Pulmonary artery endothelial cell (primary cell): ENCODE measurements at places on chromosomes 2 and 18.

DNA sequence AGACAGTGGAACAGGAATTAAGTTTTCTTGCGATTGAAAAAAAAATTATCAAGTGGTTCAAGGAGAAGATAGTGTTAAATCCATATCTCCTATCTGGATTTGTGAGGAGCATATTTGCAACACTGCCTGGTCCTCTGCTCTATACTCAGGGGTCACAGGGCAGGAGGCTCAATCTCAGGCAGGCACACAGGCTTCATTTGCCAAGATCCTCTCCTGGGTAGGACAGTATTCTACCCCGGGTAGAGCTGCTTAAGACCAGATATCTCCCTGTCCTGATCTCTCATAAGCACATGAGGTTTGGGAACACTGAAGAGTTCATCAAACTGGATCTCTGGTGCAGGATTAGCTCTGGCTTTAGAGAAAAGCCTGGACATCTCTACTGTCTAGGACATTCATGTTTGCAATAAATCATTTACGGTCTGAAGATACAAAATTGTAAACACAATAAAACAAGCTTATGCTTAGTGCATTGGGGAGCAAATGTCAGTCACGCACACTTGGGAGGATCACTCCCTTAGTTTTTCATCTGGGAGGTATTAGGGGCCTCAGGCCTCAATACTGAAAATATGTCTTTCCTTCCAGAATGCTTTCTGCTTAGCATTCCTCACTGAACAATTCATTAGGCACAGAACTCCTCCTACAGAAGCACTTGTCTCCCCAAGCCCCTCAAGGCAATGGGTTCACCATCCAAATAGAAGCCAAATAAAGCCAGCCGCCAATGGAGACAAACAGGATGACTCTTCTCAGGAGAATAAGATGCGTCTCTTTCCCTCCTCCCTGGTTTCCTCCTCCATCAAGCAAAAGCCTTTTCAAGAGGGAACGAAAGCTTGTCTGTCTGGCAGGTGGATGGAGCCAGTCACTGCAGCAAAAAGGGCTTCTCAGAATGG, 34.1 kb upstream of the LCLAT1 start:
- no peak for DNase-seq

DNA sequence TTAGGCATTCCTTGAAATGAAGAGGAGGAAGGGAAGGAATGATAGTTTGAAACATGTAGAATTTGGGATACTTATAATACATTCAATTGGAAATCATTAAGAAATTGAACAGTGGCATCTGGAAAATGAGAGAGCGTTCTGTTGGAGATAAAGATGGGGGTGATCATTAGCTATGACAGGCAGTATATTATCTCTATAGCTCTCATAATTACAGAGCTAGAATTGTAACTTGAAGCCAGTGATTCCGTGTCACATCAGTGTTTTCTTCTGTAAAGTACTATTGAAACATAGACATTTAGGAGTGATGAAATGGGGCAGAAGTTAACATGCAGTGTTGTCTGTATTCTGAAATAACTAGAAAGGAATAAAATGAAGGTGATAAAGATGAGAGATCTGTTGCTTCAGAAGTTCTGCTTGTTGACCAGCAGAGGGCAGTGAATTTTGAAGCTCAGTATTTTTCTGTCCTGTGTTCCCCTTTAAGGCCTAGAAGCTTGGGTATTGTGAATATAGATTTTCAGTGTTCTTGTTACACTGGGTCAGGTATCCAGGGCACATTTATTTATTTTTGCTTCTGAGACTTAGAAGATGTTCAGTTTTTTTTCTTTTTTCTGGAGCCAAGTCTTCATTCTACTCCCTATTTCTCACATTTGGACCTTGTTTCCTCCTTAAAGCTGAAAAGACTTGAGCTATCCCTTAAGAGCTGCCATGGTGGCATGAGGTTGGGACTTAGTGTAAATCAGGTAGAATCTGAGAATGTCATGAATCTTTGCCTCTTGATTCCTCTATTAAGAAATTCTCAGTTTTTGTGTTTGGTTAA, 157.4 kb downstream of the TAF4B start:
- peak; percentile 24 for DNase-seq

- no peak for DNase-seq
Observed at GRCh38 chr2:177535000-177535399, 142.4 kb downstream of the AGPS start.

DNA sequence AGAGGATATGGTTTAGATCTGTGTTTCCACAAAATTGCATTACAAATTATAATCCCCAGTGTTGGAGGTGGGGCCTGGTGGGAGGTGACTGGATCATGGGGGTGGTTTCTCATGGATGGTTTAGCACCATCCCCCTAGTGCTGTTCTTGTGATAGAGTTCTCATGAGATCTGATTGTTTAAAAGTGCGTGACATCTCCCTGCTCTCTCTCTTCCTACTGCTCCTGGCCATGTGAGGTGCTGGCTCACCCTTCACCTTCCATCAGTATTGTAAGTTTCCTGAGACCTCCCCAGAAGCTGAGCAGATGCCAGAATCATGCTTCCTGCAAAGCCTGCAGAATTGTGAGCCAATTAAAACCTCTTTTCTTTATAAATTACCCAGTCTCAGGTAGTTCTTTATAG, 33.1 kb downstream of the LHCGR start:
- no peak for DNase-seq

DNA sequence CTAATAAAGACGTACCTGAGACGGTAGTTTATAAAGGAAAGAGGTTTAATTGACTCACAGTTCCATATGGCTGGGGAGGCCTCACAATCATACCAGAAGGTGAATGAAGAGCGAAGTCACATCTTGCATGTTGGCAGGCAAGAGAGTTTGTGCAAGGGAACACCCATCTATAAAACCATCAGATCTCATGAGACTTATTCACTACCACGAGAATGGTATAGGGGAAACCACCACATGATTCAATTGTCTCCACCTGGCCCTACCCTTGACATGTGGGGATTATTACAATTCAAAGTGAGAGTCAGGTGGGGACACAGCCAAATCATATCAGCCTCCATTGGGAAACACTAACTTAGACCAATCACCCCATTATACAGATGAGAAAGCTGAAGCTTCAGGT, 81.4 kb downstream of the SKA1 start:
- DNase-seq = no peak

DNA sequence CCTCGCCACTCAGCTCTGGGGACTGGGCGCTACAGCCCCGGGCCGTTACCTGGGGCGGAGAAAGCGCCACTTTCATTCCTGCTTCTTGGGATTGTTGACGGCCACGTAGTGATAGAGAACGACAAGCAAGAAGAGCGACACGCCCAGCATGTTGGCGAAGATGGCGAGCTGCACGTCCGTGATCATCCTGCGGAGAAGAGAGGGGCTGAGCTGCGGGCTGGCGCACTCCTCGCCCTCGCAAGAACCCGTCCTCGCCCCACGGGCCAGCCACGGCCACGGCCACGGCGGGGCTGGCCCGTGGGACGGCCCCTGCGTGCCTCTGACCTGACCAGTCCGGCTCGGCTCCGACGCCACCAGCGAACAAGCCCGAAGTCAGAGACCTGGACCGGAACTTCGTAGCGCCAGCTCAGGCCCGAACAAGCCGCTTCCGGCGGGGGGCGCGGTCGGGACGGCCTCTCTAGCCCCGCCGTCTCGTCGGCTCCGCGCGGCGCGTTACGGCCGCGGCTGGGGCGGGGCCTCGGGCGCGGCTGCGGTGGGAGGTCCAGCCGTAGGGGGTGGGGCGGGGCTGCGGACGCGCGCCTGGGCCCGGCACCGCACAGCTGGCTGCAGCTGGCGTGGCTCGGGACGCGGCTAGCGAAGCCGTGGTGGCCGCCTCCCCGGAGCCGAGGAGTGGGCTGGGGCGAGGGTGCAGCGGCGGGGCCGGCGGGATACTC, at the start of gene OST4:
OST4 (minus strand) TSS at position 378 of the 713 bp plus-strand sequence.
- DNase-seq = peak; percentile 67

GRCh38 chr18:10315522-10315921, 138.9 kb upstream of the APCDD1 start:
- no peak for DNase-seq

GRCh38 chr2:30293303-30293921, 62.1 kb downstream of the LBH start:
- no peak for DNase-seq

DNA sequence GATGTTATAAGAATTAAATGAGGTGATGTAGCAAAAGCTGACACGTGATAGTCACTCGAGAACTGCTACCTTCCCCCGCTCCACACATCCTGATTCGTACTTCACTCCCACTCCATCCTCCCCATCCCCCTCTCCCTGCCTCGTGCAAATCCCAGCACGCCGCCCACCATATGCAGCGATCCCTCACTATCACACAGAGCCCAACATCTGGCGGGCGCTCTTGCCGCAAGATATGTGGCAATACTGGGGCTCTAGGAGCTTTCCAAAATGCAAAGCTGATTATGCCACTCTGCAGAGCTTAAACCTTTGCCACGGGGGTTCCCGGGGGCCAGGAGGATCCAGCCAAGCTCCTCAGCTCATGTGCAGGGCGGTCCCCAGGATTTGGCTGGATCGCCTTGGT, 37.4 kb downstream of the DNMT3A start:
- DNase-seq = no peak

DNA sequence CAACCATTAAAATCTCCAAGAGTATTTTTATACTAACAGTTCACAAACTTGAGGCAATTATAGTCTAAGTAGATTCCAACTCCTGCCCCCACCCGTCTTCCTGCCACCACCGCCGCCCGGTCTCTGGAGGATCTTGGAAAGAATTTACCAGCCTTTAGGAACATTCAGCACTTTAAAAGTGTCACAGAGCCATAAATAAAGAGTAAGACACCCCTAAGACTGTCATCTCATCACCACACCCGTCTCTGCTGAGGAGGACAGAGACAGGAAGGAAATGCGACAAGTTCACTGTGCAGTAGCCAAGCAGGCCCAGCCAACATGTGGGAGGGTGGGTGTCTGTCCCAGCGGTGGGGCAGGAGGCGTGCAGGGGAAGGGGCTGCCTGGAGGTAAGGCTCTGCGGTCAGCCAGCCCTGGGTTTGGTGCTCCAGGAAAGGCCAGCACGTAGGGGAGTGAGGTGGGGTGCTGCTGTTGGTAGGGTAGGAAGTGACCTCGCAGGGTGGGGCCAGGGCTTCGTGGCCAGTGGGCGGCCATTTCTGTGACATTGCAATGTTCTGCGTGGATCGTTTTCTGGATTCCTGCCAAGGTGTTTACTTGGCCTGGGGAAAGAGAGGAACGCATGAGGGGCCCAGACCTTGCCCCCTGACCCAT, 111.6 kb downstream of the FAM210A start:
- no peak for DNase-seq

GRCh38 chr2:191321861-191322662, 76.9 kb downstream of the MYO1B start:
- DNase-seq = no peak

GRCh38 chr2:9975805-9976447, 24.4 kb downstream of the GRHL1 start:
- DNase-seq = peak; percentile 89

GRCh38 chr18:31321719-31322118, 3.8 kb downstream of the DSG1 start:
- no peak for DNase-seq

DNA sequence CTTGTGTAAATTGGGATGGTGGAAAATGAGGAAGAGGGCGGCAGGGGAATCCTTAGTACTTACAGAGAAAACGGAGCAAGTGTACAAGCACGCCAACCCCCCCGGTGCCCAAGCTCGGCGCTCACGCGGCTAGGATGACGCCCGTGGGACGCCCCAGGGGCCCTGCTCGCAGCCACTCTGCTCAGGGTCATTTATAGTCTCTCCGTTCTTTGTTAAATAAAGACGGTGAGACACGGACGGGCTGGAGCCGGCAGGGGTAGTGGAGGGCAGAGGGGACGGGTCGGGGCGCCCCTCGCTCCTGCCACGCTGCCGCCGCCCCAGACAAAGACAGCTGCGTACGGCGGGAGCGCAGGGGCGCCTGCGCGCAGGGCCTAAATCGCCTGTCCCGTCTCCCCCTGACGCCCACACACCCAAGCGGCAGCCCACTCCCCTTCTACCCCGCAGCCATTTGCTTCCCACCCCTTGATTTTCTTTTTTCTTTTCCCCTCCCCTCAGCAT, 37.8 kb downstream of the PCBP1 start:
- no peak for DNase-seq

- no peak for DNase-seq
Observed at GRCh38 chr2:119197529-119198239, 25.9 kb upstream of the STEAP3 start.

DNA sequence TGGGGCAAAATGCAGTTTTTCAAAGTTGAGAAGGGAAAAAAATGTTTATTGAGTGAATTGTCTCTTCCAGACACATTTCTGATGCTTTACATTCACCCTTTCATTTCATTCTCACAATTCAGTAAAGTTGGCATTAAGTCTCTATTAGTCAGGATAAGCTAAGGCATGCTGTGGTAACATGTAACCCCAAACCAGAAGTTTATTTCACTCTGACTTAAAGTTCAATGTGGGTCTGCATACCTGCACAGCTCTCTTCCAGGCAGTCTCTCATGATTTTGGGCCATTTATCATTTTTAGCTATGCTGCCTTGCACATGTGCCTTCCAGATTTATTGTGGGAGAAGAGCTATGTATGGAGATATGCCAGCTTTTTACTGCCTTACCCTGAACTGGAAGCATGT, 48.0 kb downstream of the DDX18 start:
- DNase-seq = no peak

- DNase-seq = no peak
Observed at GRCh38 chr2:235908826-235909225, 259.4 kb downstream of the GBX2 start.

DNA sequence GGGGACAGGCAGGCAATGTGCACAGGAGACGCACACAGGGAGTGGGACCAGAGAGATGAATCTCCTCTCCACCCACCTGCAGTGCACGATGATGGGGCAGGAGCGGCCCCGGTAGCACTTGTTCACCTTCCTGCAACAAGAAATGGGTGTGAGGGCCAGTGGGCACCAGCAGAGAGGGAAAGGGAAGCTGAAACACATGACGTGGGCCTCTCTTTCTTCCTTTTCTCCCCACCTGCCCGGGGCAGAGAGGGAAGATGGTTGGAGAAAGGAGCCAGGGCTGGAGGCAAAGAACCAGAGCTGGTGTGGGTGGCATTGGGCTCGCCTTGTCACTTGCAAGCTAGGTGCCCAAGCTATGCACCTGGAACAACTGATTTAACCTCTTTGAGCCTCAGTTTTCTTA, 12.2 kb downstream of the DNAJB2 start:
- no peak for DNase-seq

- DNase-seq = peak; percentile 29
Observed at GRCh38 chr2:162261032-162261945, 18.0 kb upstream of the FAP start.

DNA sequence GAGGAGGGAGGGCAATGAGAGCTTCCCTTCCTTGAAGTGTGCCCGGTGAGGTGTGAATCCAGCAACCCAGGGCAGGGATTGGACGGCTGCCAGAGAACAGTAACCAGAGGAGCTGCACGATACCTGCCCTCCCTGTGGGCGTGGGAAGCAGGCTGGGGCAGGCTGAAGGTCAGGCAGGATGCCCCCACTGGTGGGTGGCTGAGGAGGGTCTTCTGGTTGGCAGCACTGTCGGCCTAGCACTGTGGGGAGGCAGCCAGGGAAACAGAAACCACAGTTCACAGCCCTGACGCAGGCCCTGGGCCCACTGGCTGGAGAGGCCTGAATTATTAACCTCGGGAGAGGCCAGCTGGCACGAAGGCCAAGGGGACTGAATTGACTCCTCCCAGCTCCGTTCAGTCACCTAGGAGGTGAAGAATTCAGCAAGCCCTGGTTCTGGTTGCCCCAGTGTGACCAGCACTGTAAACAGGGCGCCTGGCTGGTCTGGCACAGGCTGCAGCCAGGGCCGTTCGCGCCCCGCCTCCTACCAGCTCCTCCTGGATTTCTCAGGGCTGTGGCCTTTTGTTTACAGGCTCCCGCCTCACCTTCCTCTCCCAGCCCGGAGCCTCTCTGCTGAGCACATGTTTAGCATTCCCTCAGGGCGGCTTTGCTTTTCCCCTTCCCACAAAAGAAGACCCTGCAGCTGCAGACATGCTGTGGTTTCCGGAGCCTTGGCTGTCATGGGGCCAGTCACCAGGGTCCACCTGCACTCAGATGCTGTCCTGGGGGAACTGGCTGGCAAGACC, 97.8 kb downstream of the B3GNT2 start:
- DNase-seq = no peak
